ENCODE measurements at places on chromosomes 7 and 10.
A peak's percentile ranks its signal among the peaks of the same experiment; 100 is the strongest.

- DNase-seq: no peak
Measured at GRCh38 chr7:107953265-107953923, 49.6 kb downstream of the LAMB1 start.

GRCh38 chr10:84097787-84098353, 41.4 kb upstream of the GHITM start:
- DNase-seq: no peak

DNA sequence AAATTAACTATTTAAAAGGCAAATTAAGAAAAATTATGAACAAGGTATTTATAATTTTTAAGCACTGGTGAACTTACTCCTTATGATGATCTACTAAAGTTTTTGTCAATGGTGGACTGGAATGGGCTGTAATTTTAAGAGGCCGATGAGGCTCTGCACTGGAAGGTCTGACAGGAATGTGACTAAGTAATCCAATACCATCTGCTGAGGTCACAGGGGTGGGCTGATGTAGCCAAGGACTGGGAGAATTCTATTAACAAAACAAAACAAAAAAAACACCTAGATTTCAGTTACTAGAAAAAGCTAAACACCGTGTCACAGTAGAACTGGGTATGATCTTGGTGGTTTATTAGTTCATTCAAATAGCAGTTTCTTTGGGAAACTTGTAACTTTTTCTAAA, 75.9 kb downstream of the NRBF2 start:
- DNase-seq: no peak

DNA sequence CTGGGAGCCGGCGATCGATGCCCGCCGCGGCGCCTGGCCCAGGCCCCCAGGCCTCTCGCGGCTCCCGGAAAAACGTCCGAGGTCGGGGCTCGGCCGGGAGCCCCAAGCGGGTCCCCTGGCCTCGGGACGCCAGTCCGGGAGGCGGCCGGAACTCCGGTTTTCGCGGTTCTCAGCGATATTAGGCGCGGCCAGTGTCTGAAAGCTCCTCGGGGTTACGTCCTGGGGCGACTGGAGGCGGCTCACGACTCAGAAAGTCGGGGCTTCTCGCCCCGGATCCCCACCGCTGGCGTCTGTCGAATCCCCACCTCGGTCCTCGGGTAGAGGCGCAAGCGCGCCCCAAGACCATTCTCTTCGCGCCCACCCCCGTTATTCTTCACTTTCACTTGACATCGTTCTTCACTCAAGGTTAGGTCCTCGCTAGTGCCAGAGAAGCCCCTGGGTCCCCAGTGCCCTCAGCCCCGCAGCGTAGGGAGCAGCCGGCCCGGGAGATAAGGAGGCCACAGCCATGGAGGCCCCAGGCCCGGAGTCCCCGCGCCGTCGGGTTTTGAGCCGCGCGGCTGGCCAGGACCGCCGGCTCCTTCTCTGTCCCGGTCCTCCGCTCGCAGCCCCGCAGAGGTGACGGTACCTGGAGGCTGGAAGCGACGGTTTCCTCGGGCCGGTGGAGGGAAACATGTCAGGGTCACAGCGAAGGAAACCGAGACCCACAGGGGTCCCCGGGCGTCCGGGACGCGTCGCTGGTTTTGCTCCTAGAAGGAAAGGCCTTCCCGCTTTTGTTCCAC, 35.2 kb upstream of the EBLN1 start:
- DNase-seq: peak; percentile 11

- no peak for DNase-seq
Measured at GRCh38 chr10:14001298-14002040, 329.3 kb downstream of the FRMD4A start.

DNA sequence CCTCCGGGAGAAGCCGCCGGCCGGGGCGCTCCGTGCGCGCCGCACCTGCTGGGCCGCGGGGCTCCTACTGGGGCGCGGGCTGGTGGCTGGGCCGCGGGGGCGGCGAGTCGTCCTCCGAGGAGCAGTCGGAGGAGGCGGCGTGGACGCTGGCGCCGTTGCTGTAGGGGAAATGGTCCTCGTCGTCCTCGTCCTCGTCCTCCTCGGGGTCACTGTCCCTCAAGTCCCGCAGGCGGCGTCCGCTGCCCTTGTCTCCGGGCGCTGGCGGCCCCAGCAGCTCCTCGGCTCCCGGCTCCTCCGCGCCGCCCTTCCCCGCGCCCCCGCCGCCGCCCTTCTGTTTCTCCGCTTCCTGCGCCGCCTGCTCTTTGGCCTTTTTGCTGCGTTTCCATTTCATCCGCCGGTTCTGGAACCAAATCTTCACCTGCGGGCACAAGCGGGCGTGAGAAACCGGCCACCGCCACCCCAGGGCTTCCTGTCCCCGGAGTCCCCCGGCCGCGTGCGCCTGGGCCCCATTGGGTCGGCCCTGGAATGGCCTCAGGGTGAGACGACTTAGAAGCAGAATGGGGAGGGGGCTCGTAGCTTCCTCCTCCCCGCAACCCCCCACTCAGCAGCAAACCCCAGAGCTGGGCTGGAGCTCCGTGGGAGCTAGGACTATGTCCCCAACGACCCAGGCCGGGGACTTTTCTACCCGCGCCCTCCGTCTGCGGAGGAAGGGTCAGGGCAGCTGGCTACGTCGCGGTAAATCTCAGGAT, 4.8 kb downstream of the MNX1 start:
- no peak for DNase-seq

GRCh38 chr7:11858622-11859302, 26.8 kb upstream of the THSD7A start:
- no peak for DNase-seq

- no peak for DNase-seq
Measured at GRCh38 chr10:78337646-78338391, 304.2 kb downstream of the RPS24 start.

- DNase-seq: no peak
Measured at GRCh38 chr7:77985974-77986339, 187.4 kb downstream of the PHTF2 start.

DNA sequence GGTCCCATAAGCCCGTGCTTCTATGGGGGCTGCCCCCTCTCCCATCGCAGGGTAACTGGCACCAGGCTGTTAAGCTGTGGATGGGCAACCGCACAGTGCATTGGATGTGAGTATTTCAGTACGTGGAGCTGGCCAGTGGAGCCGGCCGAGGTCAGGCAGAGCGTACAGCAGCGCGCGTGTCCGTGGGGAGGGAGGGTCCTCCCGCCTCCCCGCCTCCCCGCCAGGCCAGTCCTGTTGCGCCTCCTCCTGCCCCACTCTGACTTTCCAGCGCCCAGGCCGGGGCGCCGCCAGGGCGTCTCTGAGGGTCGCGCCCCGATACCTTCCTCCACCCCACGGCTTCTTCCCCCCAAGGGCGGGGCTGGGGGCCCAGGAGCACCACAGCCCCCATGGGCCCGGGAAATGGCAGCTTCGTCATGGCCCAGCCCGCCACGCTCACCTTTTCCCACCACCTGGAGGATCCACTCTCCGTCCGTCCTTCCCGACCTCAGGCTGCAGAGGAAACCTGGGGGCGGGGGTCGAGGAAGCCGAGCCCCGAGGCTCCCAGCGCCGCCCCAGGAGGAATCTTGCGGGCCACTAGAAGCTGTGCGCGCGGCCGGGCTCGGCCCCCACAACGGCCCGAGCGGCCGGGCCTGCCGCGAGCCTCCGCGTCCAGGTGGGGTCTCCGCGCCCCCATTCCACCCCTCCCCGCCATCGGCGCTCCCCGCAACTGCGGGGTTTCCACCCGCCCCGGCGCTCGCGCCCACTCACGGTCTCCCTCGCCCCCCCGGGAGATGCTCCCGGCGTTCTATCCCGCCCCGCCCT, 831 bp upstream of the PFKP start:
- DNase-seq: no peak

DNA sequence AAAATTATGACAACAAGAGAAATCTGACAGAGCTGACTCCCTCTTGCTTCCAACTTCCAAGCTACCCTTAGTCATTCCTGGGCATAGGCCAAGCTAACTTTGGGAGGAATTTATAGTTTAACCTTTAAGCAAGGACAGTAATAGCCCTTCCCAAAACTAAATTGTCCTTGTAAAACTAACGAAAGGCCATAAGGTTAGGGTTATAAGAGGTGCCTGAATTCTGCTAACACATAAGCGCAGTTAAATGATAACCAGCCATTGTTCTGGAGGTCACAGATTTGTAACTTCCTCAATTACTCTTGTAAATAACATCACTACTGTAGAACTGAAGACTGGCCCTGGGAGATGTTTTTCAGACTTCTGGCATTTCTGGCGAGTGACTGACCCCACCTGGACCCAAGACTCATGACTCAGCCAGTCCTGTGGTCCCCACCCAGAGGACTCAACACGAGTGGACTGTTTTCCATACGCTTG, 481.2 kb downstream of the KCNMA1 start:
- no peak for DNase-seq

GRCh38 chr10:68560186-68560942, at the start of gene TET1:
TSS of gene TET1 (plus strand) at chr10:68560337. CDS start at chr10:68572339, 12,002 bp downstream.
- peak; percentile 43 for DNase-seq

GRCh38 chr10:2048337-2048973, 311.1 kb upstream of the ADARB2 start:
- DNase-seq: no peak

DNA sequence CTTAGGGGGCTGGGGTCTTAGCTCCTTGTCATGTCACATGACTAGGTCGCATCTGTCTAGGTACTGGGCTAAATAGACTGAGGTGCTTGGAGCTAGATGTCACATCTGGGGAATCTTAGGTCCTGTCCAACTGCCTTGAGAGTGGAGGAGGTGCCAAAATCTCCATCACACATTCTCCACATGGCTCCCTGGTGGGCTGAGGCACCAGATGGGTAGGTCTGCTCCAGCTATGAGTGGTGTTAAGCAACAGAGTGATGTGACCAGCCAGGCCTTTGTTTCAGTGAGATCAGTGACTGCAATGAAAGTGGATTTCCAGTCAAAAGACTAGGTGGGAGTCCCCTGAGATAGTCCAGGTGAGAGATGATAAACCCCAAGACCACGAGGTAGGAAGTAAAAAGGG, 251.8 kb downstream of the BMPER start:
- no peak for DNase-seq

DNA sequence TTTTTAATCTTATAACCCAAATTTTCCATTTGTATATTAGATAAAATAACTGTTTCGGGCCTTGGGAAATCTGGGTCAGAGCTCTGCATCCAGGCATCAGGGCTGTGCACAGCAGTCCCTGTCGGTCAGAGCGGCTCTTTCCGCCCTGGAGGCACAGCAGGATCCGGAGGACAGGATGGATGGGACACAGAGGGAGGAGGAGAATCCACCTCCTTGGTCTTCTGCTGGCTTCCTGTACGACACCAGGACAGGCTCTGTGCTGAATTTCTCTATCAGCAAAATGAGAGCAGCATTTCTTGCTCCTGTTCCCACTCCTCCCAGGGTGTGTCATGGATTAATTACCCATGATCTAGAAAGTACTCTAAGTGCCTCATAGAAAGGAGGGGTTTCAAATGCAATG, 254.9 kb downstream of the SKAP2 start:
- no peak for DNase-seq

GRCh38 chr10:73131301-73131700, 21.0 kb downstream of the NUDT13 start:
- DNase-seq: no peak

DNA sequence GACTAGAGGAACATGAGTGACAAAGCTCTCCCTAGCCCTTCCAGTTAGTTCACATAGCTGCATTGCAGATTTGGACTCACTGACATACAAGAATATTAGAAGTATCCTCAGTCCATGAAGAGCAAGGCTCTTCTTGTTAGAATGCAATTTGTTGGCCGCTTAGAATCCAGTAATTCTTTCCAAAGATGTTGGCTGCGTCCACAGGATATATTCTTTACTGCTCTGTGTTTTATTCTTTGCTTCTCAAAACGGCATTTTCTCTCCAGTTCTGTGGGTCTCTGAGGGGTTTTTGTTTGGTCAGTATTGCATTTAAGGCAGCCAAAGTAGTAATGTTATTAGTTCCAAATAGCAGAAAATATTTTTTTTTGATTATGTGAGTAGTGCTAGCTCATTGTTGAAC, 588.6 kb downstream of the DNAJB9 start:
- DNase-seq: no peak

DNA sequence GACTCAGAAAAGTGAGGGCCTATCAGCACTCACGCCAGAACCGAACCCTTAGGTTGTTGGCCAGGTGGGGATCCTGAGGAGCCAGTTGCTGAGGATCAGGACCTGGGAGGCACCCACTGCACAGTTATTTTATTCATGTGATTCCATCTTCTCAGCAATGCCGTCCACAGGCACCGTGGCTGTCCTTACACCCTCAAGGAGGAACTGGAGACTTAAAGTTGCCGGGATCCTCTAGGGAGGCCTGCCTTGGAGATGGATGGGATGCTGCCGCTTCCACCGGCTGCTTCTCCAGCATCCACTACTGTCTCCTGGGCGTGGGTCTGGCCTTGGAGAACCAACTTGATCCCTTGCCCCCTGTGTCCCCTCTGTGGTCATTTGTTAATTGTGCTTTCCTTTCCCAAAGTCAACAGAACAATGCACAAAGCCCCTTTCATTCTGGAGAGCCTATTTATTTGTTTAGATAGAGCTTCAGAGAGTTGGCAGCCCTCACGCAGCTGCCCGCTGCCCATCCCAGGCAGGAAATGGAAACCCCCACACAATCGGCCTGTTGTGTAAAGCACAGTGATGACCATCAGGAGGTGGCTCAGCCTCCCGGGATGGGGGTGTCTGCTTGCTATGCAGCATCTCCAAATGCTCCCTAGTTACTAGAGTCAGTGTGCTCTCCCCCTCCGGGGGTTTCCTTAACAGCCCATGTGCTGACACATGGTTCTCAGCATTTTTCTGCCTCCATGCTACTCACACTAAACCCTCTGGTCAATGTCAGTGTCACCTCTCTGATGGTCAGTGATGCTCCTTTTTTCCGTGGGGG, 52.9 kb upstream of the IGFBP3 start:
- no peak for DNase-seq

DNA sequence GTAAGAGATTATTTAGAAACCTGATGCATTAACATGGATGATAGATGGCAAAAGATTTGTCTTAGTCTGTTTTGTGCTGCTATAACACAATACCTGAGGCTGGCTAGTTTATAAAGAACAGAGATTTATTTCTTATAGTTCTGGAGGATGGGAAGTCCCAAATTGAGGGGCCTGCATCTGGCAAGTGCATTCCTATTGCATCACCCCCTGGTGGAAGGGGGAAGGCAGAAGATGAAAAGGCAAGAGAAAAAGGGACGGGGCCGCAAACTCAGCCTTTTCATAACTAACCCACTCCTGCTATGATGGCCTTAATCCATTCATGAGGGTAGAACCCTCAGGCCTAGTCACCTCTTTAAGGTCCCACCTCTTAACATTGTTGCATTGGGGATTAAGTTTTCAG, 153.4 kb upstream of the LRGUK start:
- DNase-seq: no peak

GRCh38 chr10:11680496-11680895, 61.7 kb upstream of the ECHDC3 start:
- no peak for DNase-seq

- DNase-seq: no peak
Measured at GRCh38 chr10:44780426-44780825, 130.7 kb upstream of the TMEM72 start.

Measured in germinal center (tissue), 1 donor.